ENCODE measurements at places on chromosomes 1 and 21.

- no peak for DNase-seq
Observed at GRCh38 chr1:206929524-206929923, 7.8 kb upstream of the FCMR start.

DNA sequence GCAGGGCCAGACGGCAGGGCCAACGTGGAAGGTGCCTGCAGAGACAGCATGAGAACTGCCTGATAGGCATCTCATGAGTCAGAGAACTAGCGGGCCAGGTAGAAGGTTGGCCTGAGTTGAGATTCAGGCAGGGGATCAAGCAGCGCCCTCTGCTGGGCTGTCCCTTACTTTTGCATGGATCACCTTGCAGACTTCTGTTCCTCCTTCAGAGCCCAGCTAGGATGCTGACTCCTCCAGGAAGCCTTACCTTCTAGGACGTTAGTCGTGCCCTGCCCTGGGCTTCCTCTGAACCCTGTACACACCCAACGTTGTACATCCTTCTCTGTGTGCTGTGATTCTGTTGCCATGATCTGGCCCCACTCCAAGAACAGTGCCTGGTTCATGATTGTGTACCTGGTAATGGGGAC lies 231.3 kb upstream of the VAMP3 start:
- DNase-seq, result no peak

DNA sequence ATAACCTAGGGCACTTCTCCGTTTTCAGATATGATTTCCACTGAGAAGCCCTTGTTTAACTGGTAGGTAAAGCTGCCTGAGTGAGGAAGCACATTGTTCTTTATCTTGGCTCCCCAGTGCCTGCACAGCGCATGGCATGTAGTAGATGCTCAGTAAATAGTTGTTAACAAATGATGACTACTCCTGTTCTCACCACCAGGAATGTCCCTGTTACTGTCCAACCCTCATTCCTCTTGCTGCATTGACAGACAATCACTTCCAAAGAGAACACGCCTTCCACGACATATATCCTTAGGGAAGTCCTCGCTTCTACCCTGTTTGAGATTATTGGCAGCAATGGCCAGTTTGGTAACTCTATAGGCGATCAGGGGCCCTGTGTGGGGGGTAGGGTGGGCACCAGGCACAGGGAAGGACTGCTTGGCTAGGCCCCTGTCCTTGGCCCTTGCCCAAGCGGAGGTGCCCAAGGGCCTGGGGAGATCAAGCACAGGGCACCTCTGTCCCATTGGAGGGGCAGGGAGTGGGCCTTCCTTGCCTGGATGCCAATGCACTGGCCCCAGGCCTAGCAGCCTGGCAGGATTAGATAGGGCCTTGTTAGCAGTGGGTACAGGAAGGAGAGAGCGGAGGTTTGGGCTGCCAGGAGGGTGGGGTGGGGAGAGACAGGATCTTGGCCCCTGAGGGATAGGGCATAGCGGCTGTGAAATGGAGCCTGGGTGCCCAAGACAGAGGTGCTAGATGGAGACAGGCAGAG lies 10.2 kb downstream of the NES start:
- no peak for DNase-seq

GRCh38 chr1:183633676-183634343 lies 1.8 kb downstream of the ARPC5 start:
- DNase-seq, result no peak

DNA sequence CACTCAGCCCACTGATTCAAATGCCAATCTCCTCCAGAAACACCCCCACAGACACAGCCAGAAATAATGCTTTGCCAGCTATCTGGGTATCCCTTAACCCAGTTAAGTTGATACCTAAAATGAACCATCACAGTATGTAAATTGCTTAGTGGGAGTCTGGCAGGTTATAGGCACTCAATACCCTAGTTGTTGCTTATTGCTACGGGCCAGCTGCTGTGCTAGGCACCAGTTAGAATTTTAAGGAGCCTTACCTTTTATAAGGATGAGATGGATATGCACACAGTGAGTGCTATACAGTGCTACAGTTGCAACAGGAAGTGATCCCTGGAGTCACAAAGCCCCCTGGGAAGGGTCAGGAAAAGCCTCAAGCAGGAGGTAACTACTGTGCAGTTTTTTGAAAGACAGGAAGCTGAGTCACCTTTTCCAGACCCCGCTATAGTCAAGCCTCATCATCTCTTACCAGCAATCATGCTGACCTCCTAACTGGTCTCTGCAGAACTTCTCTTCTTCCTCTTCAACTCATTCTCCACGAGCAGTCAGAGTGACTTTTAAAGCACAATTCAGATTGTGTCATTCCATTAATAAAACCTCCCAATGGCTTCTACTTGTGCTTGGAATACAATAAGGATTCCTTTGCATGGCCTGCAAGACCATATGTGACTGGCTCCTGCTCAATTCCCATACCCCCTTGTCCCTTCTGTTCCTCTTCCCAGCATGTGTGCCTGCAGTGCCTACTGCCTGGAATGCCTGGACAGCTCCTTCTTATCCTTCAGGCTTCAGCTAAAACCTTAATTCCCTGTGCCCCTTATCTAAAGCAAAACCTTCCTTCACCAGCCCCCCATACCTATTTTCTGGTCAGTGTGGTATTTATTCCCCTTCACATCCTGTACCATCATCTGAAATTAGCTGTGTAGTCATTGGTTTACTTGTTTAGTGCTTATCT lies 10.4 kb upstream of the TLR5 start:
- DNase-seq, result no peak

DNA sequence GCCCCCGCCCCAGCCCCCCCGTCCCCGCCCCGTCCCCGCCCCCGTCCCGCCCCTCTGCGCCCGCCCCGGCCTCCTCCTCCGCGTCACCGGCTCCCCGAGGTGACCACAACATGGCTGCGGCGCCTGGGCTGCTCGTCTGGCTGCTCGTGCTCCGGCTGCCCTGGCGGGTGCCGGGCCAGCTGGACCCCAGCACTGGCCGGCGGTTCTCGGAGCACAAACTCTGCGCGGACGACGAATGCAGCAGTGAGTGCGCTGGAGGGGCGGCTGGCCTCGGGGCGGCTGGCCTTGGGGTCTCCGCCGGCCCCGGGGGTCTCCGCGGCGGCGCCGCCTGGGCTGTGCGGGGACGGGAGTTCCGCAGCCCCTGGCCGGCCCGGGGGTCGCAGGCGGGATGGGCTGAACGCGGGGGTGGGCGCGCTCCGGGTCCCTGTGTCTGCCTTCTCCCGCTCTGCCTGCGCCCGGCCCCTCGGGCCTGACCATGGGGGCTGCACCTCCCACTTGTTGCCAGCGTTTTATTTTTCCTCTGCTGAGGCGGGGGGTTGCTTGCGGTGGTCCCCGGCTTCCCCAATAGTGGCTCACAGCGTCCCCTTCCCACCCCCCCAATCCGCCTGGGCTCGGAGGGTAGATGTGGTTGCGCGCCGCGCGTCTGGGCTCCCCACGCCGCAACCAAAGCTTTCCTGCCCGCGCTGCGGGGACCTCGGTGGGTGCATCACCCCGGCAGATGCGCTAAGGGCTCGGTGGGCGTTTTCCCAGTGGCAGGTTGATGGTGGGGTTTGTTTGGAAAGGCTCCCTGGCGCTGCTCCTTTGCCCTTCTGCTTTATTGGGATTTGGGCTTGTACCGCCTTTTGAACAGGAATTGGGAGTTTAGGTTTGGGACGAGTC lies at the start of gene MIA3:
Gene MIA3, plus strand, starts transcription at position 97 of the 879 bp plus-strand sequence. Its CDS starts 14 bp downstream, at position 111.
- DNase-seq, result peak; percentile 91

DNA sequence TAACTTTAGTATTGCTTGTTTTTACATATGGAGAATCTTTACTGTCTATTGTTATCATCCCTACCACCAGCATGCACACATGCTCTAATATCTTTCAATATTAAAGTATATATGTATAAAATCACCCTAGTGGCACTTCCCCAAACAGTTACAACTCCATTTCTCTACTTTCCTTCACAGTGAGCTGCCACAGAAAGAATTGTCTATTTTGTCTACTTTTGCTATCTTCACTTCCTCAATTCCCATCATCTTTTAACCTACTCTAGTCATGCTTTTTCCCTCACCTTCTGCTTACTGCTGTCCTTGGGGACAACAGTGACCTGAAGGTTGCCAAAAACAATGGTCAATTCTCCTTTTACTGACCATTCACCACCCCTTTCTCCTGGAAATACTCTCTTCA lies 59.2 kb downstream of the VCAM1 start:
- DNase-seq, result no peak

GRCh38 chr1:34828611-34829010 lies 30.9 kb downstream of the SMIM12 start:
- no peak for DNase-seq

DNA sequence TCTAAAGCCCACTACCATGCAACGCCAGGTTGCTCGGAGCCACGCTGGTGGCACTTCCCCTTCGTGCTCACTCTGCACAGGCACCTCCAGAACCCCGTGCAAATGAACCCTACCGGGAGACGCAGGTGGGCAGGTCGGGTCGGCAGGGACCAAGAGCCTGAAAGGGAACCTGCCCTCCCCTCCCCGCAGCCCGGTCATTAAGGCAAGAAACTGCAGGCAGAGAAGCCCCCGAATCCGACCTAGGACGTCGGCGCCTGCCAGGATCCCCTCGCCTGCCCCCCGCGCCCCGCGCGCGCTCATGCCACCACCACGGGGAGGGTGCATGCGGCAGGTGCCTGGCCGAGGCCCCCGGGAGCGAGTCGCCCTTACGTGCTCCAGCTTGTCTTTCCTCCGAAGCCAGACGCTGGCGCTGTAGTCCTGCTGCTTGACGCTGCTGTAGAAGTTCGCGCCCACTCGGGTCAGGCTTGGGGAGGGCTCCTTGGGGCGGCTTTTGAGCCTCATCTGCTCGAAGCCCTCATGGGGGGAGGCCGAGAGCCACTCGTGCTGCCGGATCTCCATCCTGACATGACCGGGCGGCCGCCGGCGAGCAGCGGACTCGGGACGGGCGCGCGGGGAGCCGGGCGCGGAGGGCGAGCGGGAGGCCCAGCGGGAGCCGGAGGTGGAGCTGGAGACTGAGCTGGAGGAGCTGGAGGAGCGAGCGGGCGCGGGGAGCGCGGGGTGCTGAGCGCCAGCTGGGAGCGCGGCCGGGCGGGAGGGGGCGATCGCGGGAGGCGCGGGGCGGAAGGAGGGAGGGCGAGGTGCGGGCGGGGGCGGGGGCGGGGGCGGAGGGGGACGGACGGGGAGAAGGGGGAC lies 552 bp downstream of the PLD5 start:
- DNase-seq, result no peak

GRCh38 chr1:52122384-52122783 lies 19.5 kb upstream of the ZFYVE9 start:
- DNase-seq, result no peak

DNA sequence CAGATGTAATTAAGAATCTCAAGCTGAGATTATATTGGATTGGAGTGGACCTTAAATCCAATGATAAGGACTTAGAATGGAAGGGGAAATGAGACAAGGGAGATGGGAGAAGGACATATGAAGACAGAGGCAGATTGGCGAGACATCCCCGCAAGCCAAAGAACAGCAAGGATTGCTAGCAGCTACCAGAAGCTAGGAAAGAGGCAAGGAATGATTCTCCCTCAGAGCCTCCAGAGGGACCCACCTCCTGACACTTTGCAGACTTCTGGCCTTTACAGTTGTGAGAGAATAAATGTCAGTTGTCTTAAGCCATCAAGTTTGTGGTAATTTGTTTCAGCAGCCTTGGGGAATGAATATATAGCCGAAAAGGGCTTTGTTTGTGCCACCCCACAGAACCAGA lies 20.7 kb downstream of the METTL13 start:
- no peak for DNase-seq

DNA sequence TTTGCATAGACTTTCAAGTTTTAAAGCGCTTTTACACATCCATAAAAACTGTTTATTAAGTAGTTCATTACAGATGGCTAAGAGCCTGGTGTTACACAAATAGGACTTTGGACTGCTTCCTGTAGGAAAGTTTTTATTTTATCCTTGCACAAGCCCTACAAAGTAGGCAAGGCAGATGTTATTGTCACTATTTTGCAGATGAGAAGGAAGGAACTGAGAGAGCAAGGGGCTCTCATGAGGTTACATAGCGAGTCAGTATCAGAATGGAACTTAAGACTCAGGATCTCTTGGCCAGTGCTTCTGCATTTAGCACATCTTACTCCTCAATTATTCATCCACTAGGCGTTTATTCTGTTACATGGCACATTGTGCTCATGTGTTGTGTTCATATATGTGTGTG lies 2.6 kb upstream of the MAPKAPK2 start:
- DNase-seq, result no peak

DNA sequence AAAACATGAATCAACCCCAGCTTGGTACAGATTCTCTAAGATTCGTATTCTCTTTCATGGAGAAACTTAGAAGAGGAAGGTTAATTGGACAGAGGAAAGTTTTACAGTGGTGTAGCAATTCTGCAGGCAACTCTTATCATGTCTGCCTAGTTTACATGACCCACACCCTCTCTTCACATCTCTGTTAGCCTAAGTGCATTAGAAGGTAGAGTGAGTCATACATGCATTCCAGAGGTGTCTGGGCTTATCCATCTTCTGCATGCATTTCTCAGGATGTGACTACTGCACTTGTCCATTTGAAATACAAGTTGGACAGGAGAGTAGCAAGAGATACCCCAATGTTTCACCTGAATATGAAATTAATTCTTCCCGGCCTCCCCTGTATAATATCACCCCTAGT lies 578.4 kb upstream of the NCAM2 start:
- DNase-seq, result no peak

DNA sequence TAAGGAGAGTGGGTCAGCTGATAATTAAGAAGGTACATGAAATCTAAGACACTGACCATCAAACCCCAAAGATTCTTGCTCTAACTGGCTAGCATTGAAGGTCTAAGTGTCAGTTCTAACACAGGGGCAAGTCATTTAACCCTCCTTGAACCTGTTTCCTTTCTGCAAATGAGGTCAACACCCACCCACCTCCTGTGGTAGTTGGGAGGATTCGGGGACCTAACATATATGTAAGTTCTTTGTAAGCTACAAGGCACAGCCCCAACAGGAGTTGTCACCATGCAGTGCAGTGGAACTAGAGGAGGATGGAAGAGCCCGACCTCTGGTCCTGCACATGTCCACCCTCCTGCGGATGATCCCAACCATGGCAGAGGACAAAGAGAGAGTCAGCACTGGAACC lies 2.4 kb downstream of the NUDT17 start:
- no peak for DNase-seq

DNA sequence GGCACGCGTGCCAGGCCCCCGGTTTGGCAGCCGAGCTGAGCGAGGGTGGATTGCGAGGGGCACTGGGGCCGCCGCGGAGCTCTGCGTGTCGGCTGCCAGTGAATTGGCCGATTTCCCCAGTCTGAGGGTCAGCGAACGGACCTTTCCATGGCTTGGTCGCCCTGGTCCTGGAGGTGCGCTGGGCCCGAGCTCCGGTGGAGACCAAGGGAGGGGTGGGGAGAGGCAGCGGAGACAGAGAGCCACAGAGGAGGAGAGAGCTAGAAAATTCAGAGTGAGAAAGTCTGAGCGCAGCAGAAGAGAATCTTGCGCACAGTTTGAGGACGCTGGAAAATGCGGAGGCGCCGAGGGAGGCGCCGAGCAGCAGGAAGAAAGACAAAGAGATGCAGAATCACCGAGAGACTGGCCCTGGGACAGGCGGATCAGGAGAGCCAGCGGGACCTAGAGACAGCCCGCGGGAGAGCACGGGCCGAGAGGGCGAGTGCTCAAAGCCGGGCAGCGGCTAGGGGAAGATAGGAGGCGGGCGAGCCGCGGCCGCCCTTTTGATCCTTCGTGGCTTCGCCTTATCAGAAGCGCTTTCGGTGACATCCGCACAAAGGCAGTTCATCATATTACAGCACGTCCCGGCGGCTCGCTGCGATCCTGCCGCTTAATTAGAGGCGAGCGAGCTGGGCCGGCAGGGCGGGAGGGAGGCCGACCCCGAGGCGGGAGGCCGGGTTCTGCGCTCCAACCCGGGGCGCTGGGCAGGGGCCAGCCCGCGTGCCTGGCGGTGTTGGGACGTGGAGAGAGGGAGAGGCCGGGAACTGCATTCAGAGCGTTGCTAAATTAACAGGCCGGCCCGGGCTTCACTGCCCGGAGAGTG lies 12.7 kb downstream of the PAX7 start:
- no peak for DNase-seq

- DNase-seq, result no peak
Observed at GRCh38 chr21:38250991-38251418, 5.8 kb upstream of the KCNJ15 start.

Data from activated gamma-delta T cell (primary cell).